ENCODE measurements at places on chromosomes 12 and 14.

DNA sequence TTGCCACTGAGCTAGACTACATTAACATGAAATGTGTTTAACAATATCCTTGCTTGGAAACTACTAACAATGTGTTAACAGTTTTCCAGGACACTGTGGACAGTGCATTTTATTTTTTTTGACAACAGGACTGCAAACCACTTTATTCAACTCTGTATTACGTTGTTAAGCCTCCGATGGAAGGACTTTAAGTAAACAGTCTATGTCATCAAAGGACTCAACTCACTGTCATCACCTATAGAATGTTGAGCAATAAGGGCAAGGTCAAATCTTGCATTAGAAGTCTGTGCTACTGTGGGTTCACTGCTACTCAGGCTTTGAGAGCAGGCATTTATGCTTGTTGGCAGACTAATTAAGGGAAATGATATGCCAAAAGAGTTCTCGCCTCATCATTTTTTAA is 483.7 kb downstream of the FLRT2 start:
- DNase-seq, result no peak

- DNase-seq, result no peak
Measured at GRCh38 chr12:52320784-52321400, at the start of gene KRT83. KRT83 (minus strand) TSS chr12:52321398; CDS start chr12:52321335, 63 bp downstream.

- DNase-seq, result no peak
Measured at GRCh38 chr12:87157791-87158190, 871.4 kb downstream of the C12orf50 start.

DNA sequence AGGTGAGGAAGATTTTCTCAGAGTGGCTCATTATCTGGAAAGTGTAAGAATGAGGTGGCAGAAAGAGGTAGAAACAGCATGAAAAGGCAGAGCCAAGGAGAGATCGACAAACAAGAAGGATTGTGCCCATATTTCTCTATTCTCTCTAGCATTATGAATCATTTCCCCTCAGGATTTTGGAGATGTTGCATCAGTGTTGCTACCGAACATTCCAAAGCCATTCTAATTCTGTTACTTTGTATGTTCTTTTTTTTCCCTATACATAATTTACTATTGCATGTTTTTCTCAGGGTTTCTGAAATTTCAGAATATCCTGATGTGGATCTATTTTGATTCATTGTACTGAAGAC is 61.4 kb downstream of the KICS2 start:
- DNase-seq, result no peak

- no peak for DNase-seq
Measured at GRCh38 chr14:30759172-30760125, 114.9 kb upstream of the COCH start.

GRCh38 chr12:14935031-14935430 is 3.3 kb downstream of the ERP27 start:
- no peak for DNase-seq

DNA sequence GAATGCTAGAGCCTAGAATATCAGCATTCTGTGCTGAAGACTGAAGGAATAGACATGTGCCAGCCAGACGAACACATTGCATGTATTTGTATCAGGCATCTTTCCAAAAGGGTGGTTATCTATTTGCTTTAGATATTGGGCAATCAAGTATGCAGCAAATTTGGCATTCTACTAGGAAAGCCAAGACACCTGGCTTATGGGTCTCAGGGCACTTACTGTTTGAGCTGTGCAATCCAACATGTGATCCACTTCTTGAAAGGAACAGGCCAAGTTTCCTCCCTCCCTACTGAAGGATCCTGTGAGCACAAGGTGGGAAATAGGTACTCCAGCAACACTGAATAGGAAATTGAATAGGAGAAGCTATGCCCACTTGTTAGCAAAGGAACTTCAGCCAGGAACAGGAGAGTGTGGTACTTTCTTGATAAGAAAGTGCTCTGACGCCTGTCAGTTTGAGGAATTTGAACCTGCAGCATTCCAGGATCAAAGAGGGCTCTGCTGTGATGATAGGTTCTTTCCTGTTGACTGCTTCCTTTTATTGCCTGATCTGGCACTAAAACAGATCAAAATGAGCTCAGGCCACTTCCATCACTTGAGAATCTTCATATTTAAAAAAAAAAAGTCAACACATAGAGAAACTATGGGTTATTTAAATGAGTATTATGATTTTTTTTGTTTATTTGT is 20.6 kb downstream of the OR6S1 start:
- DNase-seq, result no peak

GRCh38 chr14:25431211-25432076 is 381.5 kb upstream of the STXBP6 start:
- DNase-seq, result no peak

DNA sequence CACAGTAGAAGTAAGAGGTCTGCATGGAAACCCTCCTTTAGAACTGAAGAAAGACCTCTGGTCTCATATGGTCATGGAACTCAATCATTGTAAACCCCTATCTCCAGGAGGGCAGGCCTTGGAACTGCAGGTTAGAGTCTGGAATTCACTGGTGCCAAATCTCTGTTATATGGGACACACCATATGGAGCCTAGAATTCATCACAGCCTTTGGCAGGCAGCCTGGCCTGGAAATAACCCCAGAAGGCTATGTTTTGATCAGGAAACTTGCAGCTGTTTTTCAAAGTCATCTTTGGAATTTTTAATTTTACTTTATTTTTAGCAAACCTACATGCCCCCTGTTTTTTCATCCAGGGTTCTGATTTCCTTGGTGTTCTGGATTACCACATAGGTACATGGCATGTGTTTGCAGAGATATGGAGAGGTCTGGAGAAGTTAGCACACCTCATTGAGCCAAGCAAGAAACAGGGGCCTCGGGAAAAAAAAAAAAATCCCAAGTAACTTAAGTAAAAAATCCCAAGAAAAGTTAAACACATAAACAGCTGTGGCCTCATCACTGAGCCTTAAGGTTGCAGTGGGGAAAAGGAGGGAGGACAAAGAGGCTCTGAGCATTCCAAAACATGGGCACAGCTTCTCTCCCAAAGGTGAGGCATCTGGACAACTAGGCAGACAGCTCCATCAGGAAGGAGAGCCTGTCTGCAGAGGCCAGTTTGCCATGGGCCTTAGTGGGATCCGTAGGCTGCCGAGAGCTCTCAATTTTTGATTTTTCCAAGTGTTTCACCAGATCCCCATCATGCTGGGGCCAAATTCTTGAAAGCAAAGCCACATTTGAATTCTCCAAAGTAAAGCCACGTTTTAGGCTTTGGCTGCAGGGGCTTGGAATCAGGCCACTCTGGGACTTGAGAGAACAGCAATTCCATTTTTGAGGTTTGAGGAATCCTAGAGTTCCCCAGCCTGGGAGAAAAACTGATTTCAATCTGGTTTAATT is 339.6 kb upstream of the TBX3 start:
- peak; percentile 53 for DNase-seq

Measured in HFF-Myc (cell line).